ENCODE measurements at places on chromosomes 5 and 9.

GRCh38 chr5:169703813-169704212, 66.7 kb downstream of the DOCK2 start:
- no peak for DNase-seq

DNA sequence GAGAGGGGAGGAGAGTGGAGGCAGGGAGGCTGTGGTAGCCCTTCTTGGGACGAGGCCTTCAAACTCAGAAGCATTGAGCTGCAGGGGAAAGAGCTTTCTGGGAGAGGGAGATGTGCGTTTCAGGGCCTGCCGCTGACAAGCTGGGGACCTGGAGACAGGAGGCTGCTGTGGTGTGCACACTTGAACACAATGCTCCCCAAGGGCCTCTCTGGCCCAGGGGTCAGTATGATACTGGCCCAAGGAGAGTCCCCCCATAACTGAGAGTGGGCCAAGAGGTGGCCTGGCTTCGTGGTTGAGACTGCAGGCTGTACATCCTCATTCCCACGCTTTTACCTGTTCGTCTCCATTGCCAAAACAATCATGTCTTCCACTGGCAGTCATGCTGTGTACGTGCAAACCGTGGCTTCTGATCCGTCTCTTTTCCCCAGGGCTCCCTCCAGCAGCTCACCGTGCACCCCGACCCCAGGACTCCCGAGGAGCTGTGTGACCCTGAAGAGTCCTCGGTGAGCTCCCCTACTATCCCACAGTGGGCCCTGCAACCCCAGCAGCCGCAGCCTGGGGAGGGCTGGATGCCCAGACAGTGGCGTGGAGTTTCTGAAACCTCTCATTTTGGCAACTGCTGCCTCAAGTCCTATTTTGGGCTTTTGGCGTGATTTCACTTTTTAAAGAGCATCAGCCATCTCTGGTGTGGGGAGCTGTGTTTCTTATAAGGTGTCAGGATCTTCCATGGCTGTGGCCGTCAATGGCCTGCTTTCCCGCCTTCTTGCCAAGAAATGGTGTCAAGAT, 43.4 kb downstream of the COL15A1 start:
- peak; percentile 10 for DNase-seq

DNA sequence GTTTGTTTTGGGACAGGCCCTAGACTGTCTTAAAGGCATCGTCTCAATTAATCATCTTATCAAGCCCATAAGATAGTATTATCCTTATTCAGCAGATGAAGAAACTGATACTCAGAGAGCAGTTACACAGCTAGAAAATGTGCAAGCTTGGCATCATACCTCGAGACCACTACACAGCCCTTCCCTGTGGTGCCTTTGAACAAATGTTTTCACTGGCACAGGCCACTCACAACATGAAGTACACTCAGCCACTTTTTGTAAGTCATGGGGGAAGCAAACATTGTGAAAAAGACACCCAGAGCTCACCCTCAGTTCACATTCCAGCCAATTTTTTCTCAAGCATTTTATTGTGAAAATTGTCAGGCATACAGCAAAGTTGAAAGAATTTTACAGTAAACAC, 122.5 kb downstream of the WDR41 start:
- DNase-seq, result no peak

DNA sequence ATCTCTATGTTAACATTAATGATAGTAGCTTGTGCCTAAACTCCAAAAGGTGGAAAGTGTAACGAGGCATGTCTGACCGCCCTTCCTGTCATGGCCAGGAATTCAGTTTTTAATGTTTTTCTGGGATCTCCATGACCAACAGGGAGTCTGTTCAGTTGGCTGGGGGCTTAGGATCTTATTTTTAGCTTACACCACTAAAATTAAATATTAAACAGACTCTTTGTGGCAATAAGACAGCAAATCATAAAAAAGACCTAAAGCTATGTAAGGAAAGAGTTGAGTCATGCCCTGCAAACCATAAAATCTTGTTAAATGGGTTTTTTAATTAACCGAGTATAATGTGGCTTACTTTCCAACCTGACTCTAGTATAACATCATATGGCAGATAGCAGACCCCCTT, 247.8 kb downstream of the DIRAS2 start:
- DNase-seq, result no peak

GRCh38 chr5:158294701-158295100, 435.8 kb upstream of the CLINT1 start:
- DNase-seq, result no peak

DNA sequence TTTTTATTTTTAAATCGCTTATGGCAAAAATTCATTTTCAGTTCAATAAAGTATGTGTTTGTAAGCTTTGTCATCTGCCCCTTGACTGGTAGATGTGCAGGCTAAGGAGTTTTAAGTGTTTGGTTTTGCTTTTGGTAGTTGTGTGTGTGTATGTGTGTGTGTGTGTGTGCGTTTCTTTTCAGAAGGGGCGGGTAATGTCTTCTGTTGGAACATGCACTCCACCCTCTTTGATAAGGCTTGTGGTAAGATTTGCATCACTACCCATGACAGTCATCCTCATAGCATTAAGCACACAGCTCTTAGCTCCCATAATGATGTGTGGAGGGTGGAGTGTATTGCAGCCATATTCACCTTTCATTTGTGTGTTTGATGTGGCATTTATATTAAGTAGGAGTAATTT, 92.1 kb upstream of the FSD1L start:
- DNase-seq, result no peak

DNA sequence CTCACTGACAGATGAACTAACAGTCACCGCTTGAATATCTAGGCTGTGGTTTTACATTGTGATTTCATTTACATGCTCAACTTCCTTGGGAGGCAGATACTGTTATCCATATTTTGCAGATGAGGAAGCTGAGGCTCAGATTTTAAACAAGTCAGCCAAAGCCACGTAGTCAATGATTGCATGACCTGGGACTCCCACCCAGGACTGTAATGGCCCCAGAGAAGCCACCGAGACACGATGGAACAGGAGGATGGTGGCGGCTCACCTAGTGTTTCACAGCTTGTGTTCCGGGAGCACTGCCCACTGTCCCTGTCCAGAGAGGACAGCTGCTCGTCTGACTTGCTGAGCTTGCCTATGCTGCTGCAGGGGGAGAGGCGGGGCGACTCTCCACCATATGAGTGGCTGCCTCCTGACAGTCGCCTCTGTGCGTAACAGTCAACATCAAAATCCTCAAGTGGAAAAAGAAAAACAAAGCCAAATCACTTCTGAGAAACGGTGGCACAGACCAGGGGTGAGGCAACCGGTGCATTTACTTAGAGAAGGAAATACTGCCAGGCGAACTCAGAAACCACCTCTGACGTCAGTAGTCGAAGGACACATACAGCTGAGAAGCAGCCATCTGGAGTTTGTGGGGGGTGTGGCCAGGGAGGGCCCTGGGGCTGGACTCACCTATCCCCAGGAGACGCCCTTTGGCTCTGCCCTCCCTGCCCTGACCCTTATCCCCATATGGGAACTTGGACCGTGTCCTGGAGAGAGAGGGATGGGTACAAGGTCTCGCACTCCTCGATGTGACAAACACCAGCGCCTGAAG, 82.5 kb downstream of the PRRT1B start:
- no peak for DNase-seq

- DNase-seq, result no peak
Observed at GRCh38 chr5:115333164-115333563, 36.7 kb upstream of the CCDC112 start.

GRCh38 chr9:128415281-128415680, 5.4 kb upstream of the CERCAM start:
- no peak for DNase-seq

GRCh38 chr5:34562791-34563190, 93.3 kb upstream of the RAI14 start:
- DNase-seq, result no peak

- no peak for DNase-seq
Observed at GRCh38 chr5:96172436-96172835, 210.8 kb upstream of the ELL2 start.

GRCh38 chr5:178231539-178232123, 971 bp downstream of the PHYKPL start:
- no peak for DNase-seq

- DNase-seq, result no peak
Observed at GRCh38 chr5:41893074-41893851, 10.9 kb upstream of the RIMOC1 start.

- peak; percentile 59 for DNase-seq
Observed at GRCh38 chr9:2015581-2016407, 647 bp downstream of the SMARCA2 start.

GRCh38 chr5:39906146-39906545, 481.4 kb upstream of the DAB2 start:
- DNase-seq, result no peak

DNA sequence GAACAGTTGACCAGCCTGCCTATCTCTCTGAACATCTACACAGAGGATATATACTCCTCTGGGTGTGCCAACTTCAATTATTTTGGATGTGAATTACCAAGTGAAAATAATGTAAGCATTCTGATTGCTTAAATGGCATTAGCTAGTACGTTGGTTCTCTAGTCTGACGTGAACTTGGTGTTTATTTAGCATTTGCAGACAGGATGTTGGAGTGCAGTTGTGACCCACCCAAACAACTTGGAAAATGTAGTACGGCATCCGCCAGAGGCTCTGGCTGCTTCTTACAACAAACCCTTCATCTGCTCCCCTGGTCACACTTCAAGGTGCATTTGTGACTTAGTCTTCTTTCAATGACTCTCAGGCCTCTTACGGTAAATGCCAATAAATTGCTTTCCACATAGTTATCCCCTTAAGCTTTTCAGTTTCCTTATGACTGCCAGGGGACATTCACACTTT, 616.6 kb downstream of the PDE4D start:
- DNase-seq, result no peak

DNA sequence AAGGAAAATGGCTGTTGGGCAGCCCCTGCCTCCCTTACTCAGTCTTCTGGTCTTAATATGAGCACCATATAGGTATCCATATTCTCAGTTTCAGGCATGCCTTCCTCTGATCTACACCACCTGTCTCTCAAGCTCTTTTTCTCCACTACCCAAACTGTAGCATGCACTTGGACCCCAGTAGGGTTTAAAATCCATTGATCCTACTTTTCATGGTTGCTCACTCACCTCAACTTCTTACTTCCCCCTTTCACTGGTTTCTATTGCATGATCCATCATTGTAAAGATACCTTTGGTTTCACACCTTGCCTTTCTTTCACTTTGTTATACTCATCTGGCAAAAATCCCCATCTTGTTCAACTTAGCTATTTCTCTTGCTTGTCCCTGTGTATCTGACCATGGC, 159.4 kb downstream of the KDM4C start:
- no peak for DNase-seq

DNA sequence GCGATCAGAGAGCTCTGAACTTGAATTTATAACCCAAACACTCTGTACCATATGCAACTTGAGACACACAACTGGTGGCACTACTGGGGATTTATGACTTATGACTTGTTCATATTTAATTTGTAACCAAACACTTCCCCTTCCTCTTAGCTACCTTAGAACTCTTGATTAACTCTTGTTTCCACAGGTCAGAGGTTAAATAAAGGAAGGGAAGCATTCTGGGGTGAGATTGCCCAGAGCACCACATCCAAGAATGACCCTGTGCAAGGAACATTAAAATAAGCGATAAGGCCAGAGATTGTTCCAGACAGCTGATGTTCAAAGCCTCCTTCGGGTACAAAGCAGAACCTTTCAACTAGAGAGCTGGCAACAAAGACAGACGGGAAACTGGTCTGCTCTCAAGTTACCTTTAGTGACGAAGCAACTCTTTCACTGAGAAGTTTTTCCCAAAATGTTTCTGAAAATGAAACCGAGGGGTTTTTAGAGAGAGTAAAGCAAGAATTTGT, 242.6 kb downstream of the DENND1A start:
- DNase-seq, result no peak

DNA sequence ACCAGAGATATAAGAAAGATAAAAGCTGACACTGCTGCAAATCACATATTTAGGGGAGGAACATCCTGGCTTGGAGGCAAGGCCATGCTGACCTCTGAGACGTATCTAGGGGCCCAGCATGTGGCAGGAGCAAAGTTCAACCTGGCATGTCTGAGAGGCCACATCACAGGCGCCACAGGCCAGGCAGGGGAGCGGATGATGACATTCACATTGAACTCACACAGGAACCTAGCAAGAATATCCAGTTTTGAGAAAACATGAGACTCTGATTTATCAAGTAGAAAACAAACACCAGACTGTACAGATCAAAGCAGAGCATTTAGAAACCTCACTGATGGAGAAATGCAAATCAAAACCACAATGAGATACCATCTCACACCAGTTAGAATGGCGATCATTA, 64.2 kb upstream of the STK32A start:
- DNase-seq, result no peak

DNA sequence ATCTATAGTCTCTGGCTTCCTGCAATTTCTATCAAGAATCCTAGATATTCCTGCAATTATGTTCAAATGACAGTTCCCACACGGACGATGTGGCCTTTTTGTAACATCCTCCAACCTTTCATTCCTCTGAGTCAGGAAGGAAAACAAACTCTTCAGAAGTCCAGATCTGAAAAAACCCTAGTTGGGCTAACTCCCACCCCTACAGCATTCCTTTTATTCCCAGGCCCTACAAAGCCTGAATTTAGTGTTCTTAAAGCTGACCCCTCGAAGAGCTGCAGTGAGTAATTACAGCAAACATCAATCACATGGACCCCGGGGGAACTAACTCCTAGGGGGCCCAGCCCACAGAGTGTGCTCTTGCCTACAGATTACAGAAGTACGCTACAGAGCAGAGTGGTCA, 99.7 kb downstream of the SERINC5 start:
- no peak for DNase-seq

GRCh38 chr9:33750307-33750838, 45.0 kb upstream of the PRSS3 start:
- DNase-seq, result no peak

- no peak for DNase-seq
Observed at GRCh38 chr5:37637165-37637845, 202.5 kb downstream of the GDNF start.

- DNase-seq, result no peak
Observed at GRCh38 chr9:109590966-109591365, 92.9 kb upstream of the PTPN3 start.

- DNase-seq, result no peak
Observed at GRCh38 chr5:71873191-71873591, 154.1 kb downstream of the CARTPT start.

DNA sequence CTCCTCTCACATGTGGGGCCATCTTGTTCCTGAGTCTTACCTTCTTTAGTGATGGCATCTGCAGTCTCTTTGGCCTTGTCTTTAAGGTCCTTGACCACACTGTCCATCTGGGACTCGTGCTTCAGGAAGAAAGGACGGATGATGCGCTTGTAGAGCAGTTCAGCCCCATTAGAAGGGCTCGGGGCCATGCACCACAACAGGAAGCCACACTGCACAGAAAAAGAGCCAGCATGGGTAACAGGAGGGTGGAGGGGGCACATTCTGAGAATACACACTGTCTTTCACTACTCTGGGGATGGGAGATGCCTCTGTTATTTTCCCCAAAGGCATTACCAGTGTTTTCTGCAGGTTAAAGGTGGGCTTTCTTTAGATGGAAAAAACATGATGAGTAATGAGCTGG, 25.9 kb downstream of the SRP19 start:
- DNase-seq, result no peak
